ENCODE measurements at places on chromosomes 4 and X. TPM values are rescaled to one million over a fixed set of nuclear protein-coding genes. Genes with fewer than 3 reads are reported as not detected.

DNA sequence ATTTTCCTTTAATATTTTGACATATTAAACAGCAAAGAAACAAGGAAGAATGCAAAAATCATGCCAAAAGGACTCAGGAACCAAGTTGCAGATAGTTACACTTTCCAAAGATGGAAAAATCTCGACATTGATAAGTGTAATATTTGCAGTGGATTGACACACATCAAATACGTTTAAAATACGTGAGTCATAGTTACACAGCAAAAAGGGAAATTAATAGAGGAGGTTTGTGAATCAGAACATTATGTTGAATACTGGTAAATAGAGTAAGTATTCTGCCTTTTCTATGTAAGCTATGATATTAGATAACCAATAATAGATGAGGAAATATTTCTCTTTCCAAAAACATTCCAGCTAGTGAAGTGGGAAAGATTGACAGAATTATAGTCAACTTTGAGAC is 1761.3 kb upstream of the IGFBP7 start:
- no peak overlapping the region for H3K4me3 ChIP-seq
- H3K27me3 ChIP-seq: no peaks in the 10 kb centered on the region
- H3K4me1 ChIP-seq: no peaks in the 10 kb centered on the region
- no peak for DNase-seq

DNA sequence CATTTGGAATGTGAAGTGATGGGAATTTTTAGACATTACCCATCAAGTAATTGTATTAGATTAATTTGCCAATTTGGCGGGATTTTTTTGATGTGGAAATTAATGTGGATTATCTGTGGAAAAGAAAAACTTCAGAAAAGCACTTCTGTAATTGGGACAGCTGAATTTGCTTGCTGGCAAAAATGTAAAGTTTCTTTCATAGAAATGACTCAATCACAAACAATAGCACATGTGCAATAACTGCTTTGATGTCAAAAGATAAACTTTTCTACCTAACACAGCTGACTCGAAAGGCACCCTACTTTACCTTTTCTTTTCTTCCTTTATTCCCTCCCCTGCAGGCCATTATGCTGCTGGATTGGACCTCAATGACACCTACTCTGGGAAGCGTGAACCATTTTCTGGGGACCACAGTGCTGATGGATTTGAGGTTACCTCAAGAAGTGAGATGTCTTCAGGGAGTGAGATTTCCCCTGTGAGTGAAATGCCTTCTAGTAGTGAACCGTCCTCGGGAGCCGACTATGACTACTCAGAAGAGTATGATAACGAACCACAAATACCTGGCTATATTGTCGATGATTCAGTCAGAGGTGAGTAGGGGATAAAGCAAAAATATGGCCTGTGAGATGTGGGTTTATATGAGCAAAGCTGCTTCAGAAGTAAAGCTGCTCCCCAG is 1.4 kb downstream of the AREG start:
- DNase-seq: no peak
- H3K27me3 ChIP-seq: no peaks in the 10 kb centered on the region
- H3K4me3 ChIP-seq: no peak overlapping the region
- no peaks in the 10 kb centered on the region for H3K36me3 ChIP-seq
- H3K27ac ChIP-seq: no peak overlapping the region

- no peaks in the 10 kb centered on the region for H3K4me1 ChIP-seq
- no peak for DNase-seq
- H3K27ac ChIP-seq: no peak overlapping the region
- no peak overlapping the region for H3K4me3 ChIP-seq
- H3K27me3 ChIP-seq: no peaks in the 10 kb centered on the region
Measured at GRCh38 chr4:53122280-53123116, 243.4 kb downstream of the SCFD2 start.

DNA sequence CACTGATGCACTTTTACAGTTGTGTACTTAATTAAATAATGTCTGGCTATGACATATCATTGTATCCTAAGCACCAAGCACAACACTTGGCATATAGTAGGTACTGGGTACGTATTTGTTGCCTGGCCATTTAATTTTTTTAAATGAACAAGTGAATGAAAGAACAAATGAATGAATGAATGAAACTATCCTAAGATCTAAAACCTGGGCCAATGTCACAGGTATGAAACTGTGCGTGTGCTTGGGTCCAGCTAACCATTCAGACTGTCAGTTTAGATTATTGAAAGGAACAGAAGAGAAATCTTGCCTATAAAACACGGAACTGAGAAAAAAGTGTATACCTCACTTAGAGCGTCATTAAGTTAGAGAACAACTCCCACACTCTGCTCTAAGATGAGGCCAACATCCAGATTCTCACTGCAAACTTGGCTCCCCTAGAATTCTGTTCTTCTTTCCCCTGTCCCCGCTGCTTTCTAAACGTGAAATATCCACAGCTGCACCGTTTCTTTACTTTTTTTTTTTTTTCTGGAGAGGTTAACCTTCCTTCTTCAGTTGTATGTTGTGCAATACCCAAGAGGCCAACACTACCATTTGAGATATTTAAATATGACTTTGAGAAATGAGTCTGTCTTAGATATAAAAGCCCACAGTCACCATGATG is 17.3 kb upstream of the SEL1L3 start:
- no peaks in the 10 kb centered on the region for H3K36me3 ChIP-seq
- no peaks in the 10 kb centered on the region for H3K27me3 ChIP-seq
- DNase-seq: no peak
- no peak overlapping the region for H3K4me3 ChIP-seq
- no peaks in the 10 kb centered on the region for H3K4me1 ChIP-seq

GRCh38 chr4:143701365-143701764 is 890 bp upstream of the FREM3 start:
- DNase-seq: no peak

Gene LRP2BP
- polyA plus RNA-seq: not detected
